ENCODE measurements at places on chromosomes 5 and 9. TPM values are rescaled to one million over a fixed set of nuclear protein-coding genes. Genes with fewer than 3 reads are reported as not detected.

DNA sequence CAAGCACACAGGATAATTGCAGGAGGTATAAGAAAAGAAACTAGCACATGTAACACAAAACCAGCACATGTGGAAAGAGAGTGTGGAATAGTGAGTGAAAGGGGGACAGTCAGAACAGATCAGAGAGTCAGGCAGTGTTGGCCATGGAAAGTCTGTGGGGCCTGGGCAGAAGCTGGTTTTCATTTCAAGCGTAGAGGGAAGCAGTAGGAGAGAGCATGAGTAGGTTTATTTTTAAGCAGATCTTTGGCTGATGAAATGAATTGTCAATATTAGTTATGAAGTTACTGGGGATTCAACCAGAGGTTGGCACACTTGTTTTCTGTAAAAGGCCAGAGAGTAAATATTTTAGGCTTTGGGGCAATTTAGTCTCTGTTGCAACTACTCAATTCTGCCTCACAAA is 283.1 kb downstream of the SMARCA2 start:
- no peak for DNase-seq

- DNase-seq, result no peak
Measured at GRCh38 chr9:69391946-69392345, 66.9 kb downstream of the ENTREP1 start.

DNA sequence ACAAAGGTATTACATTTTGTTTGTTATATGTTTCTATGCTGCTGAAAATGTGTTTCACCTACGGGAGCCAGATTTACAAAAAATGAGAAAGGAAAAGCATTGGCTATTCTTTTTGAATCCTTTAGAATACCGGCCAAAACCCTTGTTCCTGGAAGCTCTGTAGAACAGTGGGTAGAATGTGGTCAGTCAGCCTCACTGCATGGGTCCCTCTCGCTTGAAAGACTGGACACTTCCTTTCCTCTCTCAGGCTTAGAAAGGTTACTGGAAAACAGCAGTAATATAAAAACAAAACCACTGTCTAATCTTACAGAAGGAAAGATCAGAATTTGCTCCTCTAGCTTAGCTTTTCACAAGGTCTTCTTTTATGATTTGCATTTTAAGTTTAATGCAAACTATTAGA is 45.1 kb downstream of the OSTF1 start:
- no peak for DNase-seq

- no peak for DNase-seq
Measured at GRCh38 chr5:175597718-175598117, 60.2 kb upstream of the HRH2 start.

DNA sequence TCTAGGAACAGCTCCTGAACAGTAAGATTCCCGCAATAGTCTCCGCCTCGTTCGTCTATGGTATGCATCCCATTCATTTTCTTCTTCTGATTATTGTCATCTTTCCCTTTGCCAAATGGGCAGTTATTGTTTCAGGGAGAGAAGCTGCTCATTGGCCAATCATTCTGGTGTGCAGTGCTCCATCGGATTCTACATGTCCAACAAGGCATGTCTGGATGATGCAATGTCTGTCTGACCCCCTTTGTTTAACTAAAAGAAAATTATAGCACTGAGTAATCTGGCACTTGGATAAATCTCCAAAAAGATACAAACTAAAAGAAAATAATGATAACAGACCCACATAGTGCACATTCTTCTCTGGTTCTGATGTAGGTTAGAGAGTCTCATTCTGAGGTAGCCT is 515.6 kb upstream of the DMAC1 start:
- no peak for DNase-seq

DNA sequence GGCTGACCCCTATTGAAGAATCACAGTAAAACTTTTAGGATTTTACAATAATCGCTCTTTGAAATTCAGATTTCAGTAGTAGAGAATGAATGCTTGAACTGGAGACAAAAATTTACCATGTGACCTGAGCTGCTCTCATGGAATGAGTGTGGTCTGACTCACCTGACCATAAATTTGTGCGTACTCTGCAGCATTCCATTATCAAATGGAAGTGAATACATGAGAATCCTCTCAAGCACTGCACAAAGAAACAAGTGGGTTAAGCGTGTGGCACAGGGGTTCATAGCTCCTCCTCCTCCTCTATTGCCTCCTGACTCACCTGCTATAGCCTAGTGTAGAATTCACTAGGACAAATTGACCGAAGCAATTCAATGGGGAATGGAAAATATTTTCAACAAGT is 269.8 kb upstream of the CDH9 start:
- DNase-seq, result no peak

- no peak for DNase-seq
Measured at GRCh38 chr9:136928591-136928990, 15.9 kb downstream of the FBXW5 start.

- DNase-seq, result no peak
Measured at GRCh38 chr9:99881769-99882168, 24.7 kb upstream of the STX17 start.

- DNase-seq, result no peak
Measured at GRCh38 chr5:146109379-146109778, 4.0 kb upstream of the PLAC8L1 start.

- no peak for DNase-seq
Measured at GRCh38 chr9:113535756-113536155, 72.2 kb downstream of the RGS3 start.

- no peak for DNase-seq
Measured at GRCh38 chr5:87605663-87606062, 192.9 kb upstream of the CCNH start.

DNA sequence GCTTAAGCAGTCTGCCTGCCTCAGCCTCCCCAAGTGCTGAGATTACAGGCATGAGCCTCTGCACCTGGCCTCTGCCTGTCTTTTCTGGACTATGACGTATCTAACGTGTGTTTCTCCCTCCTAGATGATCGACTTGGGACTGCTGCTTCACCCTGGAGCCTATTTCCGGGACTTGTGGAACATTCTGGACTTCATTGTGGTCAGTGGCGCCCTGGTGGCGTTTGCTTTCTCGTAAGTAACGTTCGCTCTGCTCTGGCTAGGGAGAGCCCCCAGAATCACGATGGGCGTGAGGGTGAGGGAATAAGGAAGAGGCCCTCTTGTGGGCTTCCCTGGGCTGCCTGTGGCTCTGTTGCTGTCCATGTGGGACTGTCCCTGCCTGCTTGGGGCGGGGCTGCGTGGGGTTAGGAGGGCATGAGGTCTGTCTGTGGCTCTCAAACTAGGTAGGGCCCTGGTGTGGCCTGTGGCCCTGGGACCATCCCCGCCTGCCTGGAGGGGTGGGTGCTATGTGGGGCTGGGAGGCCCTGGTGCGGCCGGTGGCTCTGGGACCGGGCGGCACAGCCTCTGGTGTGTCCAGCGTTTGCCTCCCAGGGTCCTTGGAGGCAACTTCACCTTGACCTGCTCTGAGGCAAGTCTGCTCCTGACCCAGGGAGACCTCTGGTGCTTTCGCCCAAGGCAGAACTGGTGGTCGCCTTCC is 171.7 kb downstream of the CACNA1B start:
- DNase-seq, result no peak

- DNase-seq, result no peak
Measured at GRCh38 chr5:77987331-77987730, 211.2 kb upstream of the TBCA start.

PCDHGA7 gene
- 1.6 TPM for polyA plus RNA-seq

NMUR2 gene
- 0.35 TPM for polyA plus RNA-seq

DOLPP1 gene
- polyA plus RNA-seq, result 10.1 TPM

PCDHGB1 gene
- 0.67 TPM for polyA plus RNA-seq

TLX3 gene
- not detected for polyA plus RNA-seq

TAF1L gene
- polyA plus RNA-seq, result not detected

CER1 gene
- polyA plus RNA-seq, result 0.16 TPM

PCDHB15 gene
- polyA plus RNA-seq, result 6.8 TPM

All from muscle of arm (tissue), 14 donors.